ENCODE measurements at places on chromosomes 11 and 22.

DNA sequence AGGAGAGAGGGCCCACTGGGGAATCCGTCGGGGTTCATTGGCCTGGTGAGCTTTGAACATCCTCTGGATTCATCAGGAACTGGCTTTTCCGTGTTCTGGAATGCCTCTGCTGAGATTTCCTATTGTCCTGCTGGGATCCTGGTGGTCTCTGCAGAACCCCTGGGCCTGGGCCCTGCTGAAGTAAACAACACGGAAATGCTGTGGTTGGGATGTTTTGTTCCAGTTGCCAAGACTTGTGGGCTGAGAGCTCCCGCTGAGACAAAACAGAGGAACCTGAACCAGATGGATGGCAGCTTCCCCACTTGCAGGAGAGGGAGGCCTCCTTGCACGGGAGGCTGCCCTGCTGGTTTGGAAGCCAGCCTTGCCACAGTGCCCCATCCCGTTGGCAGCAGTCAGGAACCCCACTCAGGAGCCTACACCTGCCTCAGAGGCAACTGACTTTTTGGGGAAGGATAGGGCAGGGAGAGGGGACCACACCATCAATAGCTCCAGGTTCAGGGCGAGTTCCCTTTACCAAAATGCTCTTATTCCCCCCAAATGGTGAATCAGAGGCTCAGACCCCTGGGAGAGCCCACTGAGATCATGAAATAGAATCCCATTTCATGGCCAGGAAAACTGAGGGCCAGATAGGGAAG is 60.7 kb downstream of the LRRC32 start:
- no peak for DNase-seq

- DNase-seq = no peak
These were observed 4.0 kb upstream of the ATP5MG start for GRCh38 chr11:118397448-118397847.

- DNase-seq = no peak
These were observed 45.5 kb downstream of the PACSIN2 start for GRCh38 chr22:42969348-42969975.

DNA sequence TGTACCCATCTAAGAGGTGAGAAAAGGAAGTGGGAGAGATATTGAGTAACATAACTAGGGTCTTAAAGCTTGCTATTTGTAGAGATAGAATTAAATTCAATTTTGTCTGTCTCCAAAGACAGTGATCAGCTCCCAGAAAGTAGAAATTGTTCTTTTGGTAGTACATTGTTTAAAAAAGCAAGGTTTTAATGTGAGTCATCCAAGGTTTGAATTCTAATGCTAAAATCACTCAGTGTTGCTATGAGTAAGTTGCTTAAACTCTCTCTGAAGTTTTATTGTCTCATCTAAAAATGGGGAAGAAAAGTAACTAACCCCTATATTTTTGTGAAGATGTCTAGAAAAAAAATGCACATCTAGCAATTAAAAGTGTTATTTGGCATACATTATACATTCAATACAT is 1004.5 kb upstream of the CCDC90B start:
- DNase-seq = no peak

DNA sequence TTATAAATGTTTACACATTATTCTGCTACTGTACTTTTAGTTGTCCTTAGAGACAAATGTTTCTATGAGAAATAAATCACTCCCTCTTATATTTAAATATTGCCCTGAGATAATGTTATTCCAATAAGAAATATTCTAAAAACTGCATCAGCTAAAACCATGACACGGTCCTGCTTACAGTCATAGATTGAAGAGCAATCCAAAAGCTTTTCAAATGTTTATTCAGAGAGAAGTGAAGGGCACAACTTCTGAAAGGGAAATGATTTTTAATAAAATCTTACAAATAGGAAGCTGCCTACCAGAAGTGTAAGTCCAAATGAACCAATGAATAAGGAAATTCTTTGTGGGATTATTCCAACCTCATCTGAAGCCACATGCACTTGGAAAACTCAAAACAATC is 49.2 kb downstream of the STK33 start:
- DNase-seq = no peak

GRCh38 chr11:2298795-2299761 is 2.6 kb downstream of the C11orf21 start:
- DNase-seq = no peak

GRCh38 chr22:35660291-35661127 is 12.3 kb downstream of the APOL6 start:
- DNase-seq = peak; percentile 36

GRCh38 chr22:46428602-46429324 is 93.2 kb downstream of the TRMU start:
- no peak for DNase-seq

Data from stimulated activated CD4-positive, alpha-beta T cell treated with anti-CD3 and anti-CD28 coated beads, Interleukin-4, amount 100 ng/mL, for 4 hours (primary cell).